ENCODE measurements at places on chromosomes 1 and 21. TPM values are rescaled to one million over a fixed set of nuclear protein-coding genes. Genes with fewer than 3 reads are reported as not detected.

GRCh38 chr21:42107177-42107880 is 36.2 kb downstream of the UMODL1 start:
- DNase-seq: no peak

DNA sequence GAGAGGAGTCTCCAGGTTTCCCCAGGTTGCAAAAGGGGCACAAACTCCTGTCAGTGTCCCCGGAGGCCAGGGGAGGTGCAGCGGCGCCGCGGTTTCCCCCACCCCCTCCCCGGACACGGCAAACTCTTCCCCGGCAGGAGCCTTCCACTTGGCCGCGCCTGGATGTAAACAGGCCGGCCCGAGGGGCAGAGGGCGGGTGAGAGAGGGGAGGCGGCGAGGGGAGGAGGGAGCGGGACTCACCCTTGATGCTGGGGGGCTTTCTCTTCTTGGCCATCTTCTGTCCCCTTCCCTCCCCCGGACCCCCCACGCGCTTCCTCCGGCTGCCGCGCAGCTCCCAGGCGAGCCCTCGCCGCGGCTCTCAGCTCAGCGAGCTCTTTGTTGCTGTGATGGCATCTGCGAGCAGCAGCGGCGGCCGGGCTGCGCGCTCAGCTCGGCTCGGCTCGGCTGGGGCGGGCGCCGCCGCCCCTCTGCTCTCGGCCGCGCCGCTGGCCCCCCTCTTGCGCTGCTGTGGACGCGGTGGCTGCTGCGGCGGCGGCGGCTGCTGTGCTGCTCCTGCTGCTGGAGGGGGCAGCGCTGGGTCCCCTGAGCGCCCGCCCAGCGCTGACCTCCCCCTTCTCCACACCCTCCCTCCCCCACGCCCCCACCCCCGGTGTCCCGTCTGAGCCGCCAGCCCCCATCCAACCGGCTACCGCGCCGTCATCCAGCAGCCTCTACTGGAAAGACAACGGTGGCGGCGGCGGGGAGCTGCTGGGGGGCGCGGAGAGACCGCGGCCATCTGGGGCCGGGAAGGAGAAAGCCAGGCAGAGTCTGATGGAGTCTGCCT is 4.9 kb upstream of the SLC44A5 start:
- DNase-seq: no peak

- no peak for DNase-seq
Measured at GRCh38 chr1:57336793-57337192, 87.1 kb downstream of the DAB1 start.

DNA sequence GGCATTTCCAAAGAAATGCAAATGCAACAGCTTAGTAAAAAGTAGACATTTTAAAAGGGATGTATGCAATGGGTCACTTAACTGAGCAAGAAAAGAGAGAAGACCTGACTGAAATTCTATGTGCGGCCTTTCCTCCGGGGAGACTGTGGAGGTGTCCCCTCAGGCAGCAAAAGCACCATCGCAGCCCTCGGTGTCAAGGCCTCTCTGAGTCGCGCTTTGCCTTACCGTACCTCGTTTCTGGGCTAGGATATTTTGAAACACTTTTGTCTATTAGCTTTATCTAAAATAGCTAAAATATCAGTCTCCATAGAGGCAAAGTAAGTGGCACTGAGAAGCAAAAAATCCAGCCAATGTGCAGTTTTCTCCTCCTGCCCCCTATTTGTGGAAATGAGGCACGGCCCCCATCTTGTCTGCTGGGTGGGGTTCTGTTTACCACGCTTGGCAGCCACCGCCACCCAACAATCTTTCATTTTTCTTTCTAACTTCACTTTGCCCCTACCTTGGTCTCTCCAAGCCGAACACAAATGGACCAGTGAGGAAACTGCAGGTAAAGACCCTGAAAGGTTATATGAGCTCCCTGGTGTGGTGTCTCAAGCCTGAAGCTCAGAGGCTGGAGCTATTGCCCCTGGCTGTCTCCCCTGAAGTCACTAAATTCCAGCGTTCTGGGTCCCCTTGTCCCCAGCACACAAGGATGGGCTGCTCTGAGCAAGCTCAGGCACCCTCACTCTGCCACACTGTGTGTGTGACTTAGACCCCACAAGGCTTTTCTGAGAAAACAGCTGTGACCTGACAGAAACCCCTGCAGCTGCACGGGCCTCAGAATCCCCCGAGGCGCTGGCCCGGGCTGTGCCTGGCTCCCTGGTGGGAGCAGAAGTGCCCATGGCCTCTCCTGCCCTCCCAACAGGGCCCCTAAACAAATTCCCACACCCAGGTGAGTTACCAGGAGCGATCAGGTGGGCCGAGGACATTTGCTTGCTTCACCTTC is 1.6 kb downstream of the CD247 start:
- no peak for DNase-seq

DNA sequence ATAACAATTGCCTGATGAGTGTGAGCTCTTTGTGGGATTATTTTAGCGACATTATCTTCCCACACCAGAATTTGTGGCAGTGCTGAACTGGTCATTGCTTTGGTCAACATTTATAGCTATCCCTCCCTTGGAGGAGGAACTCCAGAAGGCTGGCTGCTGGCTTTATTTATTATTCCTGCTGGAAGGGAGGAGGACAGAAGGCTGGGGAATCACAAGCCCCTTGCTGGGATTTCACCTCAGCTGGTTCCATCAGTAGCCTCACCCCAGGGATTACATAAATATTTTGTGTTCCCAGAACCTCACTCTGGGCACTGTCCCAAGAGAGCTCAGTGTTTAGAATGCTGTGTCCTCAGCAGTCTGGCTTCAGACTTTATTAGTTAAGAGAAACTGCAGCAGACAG is 102.8 kb upstream of the C1orf21 start:
- no peak for DNase-seq

DNA sequence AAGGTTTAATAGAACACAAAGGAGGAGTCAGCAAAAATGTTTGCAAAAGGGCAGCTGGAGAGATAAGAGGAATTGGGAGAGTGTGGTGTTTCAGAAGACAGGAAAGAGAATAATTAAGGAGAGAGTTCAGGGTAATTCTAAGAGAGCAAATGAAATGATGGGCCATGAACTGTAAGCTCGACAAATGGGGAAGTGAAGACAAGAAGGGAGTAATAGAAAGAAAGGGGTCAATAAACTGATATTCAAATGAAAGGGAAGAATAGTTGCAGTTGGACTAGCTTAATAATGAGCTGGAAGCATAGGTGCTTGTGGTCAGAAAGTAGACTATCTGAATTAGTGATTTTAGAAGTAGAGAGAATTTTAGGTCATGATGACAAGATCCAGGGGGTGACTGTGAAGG is 15.6 kb upstream of the RNF220 start:
- no peak for DNase-seq

DNA sequence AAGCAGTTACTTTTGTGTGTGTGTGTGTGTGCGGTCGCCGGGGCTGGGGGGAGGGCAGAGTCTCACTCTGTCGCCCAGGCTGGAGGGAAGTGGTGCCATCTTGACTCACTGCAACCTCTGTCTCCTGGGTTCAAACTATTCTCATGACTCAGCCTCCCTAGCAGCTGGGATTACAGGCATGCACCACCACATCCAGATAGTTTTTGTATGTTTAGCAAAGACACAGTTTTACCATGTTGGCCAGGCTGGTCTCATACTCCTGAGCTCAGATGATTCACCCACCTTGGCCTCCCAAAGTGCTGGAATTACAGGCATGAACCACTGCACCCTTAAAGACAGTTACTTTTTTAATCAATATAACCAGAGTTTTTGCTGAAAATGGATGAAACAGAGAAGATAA is 207.0 kb downstream of the PTPRC start:
- no peak for DNase-seq

DNA sequence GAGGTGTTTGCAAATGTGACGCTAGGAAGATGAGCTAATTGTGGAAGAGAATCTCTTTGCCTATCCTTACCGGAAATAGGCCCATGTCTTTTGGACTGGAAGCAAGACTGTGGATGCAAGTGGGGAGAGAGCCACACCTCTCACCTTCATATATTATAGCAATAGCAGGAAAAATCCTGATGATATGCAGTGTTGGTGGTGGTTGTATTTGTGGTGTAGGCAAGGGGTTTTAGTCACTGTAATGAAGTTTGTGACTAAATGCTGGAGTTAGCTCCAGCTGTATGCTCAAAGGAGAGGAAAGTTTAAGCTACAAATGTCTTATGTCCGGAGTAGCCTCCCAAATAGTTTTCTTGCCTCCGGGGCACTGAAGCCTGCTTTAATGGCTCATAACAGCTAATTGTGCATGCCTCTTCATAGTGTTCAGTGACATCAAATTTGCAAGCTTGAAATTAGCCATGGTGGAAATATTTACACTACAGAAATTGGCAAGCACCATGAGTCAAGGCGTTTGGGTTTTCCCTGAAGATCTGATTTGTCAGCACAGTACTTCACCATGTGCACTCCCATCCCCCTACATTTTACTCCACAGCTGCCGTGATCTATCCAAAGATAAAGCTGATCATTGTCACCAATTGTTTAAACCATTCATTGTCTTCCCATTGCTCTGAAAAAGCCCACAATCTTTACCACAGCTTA is 102.6 kb upstream of the ZNF644 start:
- no peak for DNase-seq

- DNase-seq: no peak
Measured at GRCh38 chr1:111484391-111485026, 10.7 kb downstream of the C1orf162 start.

- DNase-seq: peak; percentile 21
Measured at GRCh38 chr1:116133696-116134475, 22.7 kb downstream of the MAB21L3 start.

The COL9A2 gene
- total RNA-seq: 2.4 TPM
